ENCODE measurements at places on chromosomes 3 and 15.

GRCh38 chr3:17995769-17996168, 253.3 kb upstream of the TBC1D5 start:
- DNase-seq = no peak

- DNase-seq = no peak
These were observed 233.2 kb upstream of the TPM1 start for GRCh38 chr15:62809115-62809967.

GRCh38 chr15:45136378-45136764, 6.6 kb downstream of the DUOX1 start:
- no peak for DNase-seq

DNA sequence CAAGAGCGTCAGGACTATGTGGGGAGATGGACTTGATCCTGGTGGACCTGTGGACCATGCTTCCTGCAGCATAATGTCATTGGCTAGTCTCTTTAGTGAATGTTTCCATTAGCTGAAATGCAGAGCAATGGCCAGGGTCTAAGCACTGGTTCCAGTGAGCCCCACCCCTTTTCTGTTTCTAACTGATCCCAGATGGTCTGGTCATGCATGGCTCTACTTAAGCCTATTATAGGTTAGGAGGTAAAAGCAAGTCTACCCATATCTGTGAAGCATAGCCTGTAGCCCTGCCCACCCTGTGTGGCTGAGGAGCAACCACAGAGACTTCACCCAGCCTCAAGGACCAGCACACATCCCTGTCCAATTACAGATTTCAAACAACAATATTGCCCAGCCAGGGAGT, 419.2 kb downstream of the ZNF385D start:
- no peak for DNase-seq

GRCh38 chr15:90106522-90107117, 4.4 kb upstream of the IDH2 start:
- DNase-seq = no peak

GRCh38 chr3:88090681-88091080, 31.6 kb downstream of the ZNF654 start:
- DNase-seq = no peak

GRCh38 chr15:85760531-85761371, 34.0 kb downstream of the KLHL25 start:
- no peak for DNase-seq

- DNase-seq = no peak
These were observed 473.7 kb upstream of the ROBO2 start for GRCh38 chr3:76566211-76566534.

- peak; percentile 36 for DNase-seq
These were observed 90.7 kb downstream of the SCN11A start for GRCh38 chr3:38960953-38961622.

GRCh38 chr15:100343251-100343650, 1.5 kb upstream of the ADAMTS17 start:
- DNase-seq = no peak

GRCh38 chr15:95446854-95447253, 883.6 kb upstream of the NR2F2 start:
- no peak for DNase-seq

GRCh38 chr3:18687286-18687685, 262.1 kb upstream of the SATB1 start:
- no peak for DNase-seq

DNA sequence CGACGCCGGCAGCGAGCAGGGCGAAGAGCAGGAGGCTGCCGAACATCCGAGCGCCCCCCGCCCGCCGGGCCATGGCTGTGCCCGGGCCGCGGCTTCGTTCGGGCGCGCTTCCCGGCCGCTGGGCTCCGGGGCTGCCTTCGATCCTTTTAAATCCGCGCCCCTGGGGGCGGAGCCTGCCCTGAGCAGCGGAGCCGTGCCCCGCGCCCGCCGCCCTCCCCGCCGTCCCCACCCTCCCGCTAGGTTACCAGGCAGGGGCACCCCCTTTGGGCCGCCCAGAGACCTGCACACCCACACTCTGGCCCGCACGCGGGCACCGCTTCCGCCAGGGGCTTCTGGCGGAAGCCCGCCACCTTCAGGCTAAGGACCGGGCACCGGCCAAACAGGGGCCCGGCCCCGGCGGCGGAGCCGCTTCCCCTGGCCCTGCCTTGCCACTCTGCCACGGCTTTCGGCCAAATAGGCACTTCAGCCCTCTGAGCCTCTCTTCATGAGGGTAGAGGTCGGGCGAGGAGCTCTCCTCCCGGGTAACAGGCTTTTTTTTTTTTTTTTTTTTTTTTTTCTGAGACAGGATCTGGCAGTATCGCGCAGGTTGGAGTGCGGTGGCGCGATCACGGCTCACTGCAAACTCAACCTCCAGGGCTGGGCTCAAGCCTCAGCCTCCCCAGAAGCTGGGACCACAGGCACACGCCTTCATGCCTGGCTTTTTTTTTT, at the start of gene NMB:
Gene NMB (minus strand): TSS at position 120 of the 708 bp plus-strand sequence. CDS start 47 bp downstream, at position 73.
- peak; percentile 11 for DNase-seq

DNA sequence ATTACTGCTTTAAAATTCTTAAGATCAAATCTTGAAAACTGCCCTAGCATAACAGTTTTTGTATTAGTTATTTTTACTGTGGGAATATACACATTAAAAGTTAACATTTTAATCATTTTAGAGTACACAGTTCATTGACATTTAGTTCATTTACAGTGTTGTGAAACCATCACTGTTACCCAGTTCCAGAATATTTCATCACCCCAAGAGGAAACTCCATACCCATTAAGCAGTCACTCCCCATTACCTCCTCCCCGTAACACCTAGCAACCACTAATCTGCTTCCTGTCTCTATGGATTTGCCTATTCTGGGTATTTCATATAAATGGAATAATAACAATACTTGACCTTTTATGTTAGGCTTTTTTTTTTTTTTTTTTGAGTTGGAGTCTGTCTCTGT, 164.1 kb upstream of the LRRFIP2 start:
- DNase-seq = no peak

GRCh38 chr3:182083112-182083511, 371.4 kb downstream of the SOX2 start:
- no peak for DNase-seq

- DNase-seq = no peak
These were observed 1.4 kb downstream of the PPM1L start for GRCh38 chr3:160757233-160758106.

GRCh38 chr15:32646291-32646690, 4.8 kb downstream of the SCG5 start:
- DNase-seq = no peak

GRCh38 chr15:84747416-84748273, 747 bp upstream of the ZNF592 start:
- no peak for DNase-seq

- DNase-seq = no peak
These were observed 22.5 kb downstream of the CDCP1 start for GRCh38 chr3:45123581-45124269.

- DNase-seq = no peak
These were observed 1.7 kb downstream of the MEIS2 start for GRCh38 chr15:37098468-37099318.

GRCh38 chr3:124177071-124177470, 185.1 kb upstream of the ROPN1 start:
- no peak for DNase-seq

DNA sequence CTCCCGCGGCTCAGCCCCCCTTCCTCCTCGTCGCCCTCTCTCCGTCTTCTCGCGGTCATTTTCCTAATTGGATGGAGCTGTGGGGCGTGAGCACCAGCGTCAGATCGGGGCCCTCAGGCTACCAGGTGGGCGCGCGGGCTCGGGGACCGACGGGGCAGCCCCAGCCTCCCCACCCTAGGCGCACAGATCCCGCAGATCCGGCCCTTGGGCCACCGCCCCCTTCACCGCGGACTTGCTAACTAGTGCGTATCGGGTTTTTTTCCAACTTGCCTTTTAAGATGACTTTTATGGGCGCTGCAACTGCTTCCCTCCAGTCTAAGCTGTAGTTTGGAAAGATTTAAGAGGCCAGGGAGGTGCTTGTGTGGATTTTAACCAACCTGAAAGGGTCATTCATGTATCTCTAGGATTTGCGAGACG, 1.3 kb downstream of the ZNF710 start:
- DNase-seq = no peak

- DNase-seq = no peak
These were observed 629.4 kb upstream of the GBE1 start for GRCh38 chr3:82390868-82391267.

GRCh38 chr15:80070840-80071239, 11.4 kb downstream of the ZFAND6 start:
- peak; percentile 7 for DNase-seq

DNA sequence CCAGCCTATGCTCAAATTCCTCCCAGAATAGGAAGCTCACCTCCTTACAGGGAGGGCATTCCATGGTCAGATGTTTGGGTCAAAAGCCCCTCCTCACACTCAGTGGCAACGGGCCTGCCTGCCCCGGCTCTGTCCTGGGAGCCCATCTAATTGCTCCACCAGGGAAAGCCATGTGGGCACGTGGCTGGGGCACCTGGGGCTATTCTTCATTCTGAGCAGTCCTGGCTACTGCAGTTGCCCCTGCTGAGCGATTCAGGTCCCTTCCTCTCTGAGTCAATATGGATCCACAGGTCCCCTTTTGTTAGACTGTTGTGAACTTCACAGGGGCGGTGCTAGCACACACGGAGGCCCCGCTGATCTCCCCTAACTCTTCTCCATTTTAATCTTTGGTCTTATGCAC, 39.4 kb downstream of the TPRA1 start:
- no peak for DNase-seq

DNA sequence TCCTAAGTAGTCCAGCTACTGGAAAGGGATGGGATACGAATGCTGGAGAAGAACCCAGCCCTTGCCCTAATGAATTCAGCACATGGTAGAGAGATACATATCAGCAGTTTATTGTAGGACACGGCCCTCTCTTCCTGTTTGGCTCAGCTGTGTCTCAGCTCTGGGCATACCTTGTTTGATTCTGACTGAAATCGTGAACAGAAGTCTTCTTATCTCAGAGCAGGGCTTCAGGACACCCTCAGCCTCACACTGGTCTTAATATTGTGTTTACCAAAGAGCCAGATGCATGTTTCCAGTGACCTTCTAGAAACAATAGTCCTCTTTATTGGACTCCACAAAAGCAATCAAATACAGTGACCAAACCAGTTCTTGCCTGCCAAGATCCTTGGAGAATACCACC, 54.7 kb downstream of the FAM174B start:
- no peak for DNase-seq

GRCh38 chr15:92037491-92037890, 184.0 kb downstream of the SLCO3A1 start:
- DNase-seq = no peak

- DNase-seq = no peak
These were observed 36.9 kb downstream of the ITPR1 start for GRCh38 chr3:4529876-4530588.

All from NCI-H2081 treated with DMSO at 0.1 percent for 48 hours (cell line).